Activated CD4-positive, CD25-positive, alpha-beta regulatory T cell treated with anti-CD3 and anti-CD28 coated beads, Interleukin-2, amount 50 U/mL, for 16 hours (primary cell): ENCODE measurements at places on chromosomes 2 and 18.

- no peak for DNase-seq
Observed at GRCh38 chr2:239129147-239129920, 271.5 kb downstream of the HDAC4 start.

DNA sequence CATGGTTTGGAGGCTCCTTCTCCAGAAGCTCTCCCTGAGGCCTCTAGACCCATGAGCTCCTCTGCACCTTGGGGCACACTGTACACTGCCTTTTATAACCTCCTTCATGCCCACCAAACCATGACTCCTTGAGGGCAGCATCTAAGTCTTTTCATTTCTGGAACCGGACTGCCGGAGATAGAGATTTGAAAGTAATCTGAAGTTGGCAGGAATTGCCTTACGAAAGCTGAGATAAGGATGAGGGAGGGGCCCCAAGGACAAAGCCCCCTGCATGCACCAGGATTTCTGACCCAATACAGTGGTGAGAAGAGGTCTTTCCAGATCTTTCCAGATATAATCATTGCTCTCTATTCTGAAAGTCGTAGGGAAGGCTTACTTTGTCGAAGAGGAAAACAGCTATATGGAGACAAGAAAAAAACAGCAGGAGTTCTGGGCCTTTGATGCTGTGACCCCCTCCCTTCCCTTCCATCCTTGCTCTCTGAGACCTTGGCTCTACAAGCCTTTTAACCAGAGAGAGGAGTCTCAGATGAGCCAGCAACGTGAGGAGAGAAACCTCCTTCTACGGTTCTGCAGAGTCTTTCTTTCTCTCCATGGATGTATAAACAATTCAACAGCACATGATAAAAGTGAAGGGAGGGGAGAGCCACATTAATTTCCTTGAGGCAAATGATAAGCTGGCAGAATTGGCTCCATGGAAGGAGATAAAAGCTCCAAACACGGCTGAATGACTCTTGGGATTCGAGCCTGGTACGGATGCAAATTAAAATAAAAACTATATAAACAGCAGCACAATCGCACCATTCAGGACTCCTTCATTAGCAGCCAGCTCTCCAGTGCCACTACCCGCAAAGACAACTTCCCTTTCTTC is 88.0 kb upstream of the RTN4 start:
- DNase-seq: no peak

- no peak for DNase-seq
Observed at GRCh38 chr2:121147766-121148165, 137.2 kb downstream of the TFCP2L1 start.

GRCh38 chr18:13572721-13573120 is 153.6 kb downstream of the FAM210A start:
- DNase-seq: no peak

- DNase-seq: no peak
Observed at GRCh38 chr2:82968358-82968757, 1490.7 kb downstream of the SUCLG1 start.

DNA sequence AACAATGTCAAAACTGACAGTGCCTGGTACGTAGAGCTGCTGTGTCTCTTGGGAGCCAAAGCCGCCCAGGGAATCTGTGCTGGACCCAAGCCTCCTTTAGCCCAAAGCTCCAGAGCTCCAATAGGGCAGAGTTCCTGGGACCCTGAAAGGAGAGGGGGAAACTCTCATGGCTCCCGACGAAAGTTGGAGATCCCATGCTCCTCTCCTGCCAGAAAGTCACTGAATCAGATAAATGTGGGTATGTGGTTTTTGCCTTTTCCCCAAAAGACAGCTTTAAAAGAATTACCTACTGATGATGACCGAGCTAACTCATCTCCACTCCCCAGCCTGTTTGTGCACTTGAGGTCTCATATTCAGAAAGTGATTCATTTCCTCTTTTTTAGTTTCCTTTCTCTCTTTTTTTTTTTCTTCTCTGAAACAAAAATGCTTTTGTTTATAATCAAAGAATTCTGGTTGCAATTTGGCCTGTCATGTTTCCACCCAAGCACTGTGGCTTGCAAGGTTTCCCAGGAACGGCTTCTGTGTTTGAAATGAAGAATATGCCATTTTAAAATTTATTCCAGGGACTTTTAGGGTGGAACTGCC is 14.1 kb upstream of the PMAIP1 start:
- DNase-seq: no peak

DNA sequence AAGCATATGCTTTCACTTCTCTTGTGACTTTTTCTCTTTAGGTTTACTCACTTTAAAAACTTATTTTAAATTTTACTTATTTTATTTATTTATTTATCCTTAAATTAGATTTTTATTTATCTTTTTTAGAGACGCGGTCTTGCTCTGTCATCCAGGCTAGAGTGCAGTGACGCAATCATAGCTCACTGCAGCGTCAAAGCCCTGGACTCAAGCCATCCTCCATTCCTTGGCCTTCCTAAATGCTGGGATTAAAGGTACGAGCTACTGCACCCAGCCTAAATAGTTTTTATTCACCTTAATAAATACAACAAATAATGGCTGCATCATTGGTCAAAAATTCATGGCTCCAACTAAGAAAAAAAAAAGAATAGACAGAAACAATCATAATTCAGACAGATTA is 415.7 kb upstream of the FIGN start:
- no peak for DNase-seq

DNA sequence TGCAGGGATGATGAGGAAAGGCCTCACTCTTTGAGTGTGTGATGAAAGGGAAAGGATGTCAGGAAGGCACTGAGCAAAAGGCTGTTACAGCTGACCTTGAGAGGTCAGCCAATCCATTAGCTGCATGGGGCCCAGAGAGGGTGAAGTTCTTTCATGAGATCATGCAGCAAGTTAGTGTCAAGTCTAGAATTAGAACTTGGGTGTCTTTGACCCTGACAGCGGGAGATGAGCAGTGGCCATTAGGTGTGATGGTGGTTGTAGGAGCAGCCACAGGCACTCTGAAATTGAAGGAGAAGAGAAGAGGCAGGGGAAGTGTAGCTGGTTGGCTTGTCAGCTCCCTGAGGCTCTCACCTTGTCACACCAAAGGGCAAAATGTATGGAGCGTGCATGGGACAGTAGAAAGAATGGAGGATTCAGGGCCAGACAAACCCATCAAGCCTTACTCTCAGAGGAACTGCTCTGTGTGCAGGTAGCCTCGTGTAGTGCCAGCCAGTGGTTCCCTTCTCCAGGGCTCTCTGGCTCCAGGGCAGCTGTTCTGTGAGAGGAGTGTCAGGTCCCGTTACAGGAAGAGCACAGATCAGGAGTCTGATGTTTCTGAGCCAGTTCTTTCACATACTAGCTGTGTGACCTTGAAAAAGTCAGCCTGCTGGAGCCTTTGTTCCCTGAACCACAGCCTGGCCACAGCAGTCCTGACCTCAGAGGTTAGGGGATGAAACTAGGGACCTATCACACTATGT is 35.9 kb downstream of the MAP4K4 start:
- no peak for DNase-seq

GRCh38 chr18:79927607-79928562 is 23.6 kb downstream of the SLC66A2 start:
- no peak for DNase-seq
